ENCODE measurements at places on chromosomes 2 and 18.

DNA sequence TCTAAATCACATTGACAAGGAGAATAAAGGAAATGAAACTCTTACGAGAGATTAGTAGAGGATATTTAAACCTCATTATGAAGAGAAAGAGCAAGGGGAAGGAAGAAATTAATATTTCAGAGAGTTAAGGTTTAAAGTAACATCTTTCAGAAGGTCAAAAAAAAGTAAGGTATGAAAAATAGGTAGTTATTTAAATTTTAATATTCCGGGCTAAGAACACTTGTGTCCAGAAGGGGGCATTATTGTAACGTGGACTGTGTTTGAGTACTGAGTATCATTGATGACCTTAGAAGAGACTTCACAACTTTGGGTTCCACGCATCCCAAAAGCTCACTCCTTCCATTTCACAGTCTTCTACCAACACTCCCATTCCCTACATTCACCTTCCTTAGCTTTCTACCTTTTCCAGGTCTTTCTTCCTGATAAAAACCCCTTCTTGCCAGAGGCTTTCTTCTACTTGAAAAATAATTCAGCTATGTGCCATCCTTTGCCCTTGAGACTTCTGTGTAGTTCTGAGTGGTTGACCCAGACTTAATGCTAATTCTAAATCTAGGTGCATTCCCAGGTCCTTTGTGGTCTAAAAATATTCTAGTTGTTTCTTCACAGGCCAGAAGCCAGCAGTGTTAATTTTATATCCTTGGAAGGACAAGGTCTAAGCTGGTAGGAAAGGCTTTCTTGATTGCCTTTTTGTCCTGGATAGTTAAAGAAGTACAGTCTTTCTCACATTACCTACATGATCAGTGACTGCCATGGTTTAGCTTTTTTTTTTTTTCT lies 16.5 kb downstream of the DYNC1I2 start:
- no peak for DNase-seq

DNA sequence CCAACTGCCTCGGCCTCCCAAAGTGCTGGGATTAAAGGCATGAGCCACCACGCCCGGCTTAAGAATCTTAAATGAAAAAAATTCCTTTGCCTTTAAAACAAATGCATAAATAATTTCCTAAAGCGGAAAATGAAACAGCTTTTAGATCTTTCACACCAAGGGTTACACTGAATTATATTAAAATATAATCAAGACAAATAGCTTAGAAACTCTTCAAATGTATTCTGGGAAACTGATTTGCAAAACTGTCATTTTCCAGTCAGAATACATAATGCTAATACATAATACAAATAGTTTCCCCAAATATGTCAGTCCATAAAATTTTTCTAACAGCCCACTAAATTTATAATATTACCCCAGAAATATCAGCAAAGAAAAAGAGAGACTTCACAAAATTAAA lies 68.3 kb upstream of the PGAP1 start:
- DNase-seq: no peak

DNA sequence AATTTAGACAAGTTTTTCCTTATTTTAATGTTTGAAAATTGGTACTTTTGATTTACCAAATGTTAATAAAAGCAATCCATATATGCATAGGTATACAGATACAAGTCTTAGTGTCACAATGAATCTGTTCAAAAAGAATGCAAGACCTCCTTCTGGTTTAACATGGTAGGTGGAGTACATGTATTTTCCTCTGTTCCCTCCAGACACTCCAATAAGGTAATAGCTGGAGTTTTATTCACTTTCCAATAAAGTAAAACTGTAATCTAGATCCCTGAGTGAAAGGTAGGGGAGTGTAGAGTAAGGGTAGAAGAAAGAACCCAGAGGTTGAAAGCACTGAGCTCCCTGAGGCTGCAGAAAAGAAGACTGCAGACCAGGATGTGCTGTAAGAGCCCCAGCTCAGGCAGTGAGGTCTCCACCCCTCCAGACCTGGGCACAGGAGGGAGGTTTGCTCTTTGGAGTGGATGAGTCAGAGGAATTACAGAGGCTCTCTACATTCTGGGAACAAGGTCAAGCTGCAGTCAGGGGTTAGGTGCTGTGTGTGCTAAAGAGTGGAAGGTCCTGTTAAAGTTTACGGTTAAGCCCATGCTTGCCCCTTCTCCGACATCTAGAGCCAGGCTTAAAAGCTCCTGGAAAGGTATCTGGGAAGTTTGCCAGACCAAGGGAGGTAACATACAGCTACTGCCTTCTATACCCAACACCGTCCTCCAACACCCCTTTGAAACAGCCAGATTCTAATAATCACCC lies 27.6 kb upstream of the STAT1 start:
- no peak for DNase-seq

DNA sequence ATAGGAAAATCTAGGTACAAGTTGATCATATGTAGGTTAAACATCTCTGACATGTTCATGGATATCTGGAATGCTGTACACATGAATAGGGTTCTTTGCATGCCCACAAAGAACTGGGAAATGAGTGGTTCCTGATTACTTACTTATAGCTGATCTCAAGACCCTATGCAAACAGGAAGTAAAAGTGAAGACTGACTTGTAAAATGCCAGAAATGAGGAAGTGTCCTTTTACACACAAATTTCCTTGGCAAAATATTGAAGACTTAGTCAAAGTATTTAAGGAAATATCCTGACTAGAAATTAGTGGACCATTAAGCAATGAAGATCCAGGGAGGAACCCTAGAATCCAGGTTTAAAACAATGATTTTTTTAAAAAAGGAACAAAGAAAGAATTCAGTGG lies 203.7 kb upstream of the DLGAP1 start:
- no peak for DNase-seq

DNA sequence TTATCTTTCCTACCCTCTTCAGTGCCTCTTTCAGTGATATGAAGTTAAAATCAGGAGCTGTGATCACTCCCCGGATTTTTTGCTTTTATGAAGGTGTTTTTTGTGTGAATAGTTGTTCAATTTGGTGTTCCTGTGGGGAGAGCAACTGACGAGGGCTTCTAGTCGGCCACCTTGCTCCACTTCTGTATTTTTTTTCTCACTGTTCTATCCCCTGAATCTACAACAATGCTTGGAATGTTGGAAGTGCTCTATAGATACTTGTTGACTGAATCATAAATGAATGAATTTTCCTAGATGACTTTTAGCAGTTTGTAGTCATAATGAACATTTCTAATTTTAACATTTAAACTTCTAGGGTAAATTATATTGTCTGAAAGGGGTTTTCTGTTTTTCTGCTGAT lies 247.3 kb downstream of the ZNF385B start:
- DNase-seq: no peak

DNA sequence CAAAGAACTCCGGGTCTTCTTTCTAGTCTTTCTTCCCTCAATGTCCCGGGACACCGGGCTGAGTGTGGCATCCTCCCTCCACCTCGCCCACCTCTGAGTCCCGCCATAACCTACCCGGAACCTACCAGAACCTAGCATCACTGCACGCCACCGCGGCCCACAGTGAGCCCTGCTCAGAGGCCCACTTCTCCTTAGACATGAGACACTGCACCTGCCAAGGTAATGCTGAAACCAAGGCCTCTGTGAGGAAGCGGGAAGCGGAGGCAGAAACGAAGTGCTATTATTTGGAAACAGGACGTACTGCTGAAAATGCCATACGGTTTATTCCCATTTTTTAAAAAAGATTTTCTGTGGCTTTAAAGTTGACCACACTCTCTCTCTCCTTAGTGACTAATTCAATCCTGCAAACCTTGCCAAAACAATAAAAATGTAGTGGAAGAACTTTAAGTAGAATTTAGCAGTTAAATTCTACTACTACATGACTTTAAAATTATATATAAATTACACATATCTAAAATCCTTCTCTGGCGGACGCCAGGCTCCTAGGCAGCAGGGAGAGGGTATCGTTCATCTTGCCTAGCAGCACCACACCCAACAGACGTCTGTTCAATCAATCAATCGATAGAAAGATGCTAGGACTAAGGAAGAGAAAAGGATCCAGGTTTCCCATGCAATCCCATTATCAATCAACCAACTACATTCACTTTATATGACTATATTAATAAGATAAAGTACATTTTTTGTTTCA lies 82.0 kb downstream of the ZNF516 start:
- DNase-seq: no peak

GRCh38 chr2:209726311-209726710 lies 45.3 kb upstream of the UNC80 start:
- no peak for DNase-seq

GRCh38 chr2:165056564-165056963 lies 101.2 kb upstream of the SLC38A11 start:
- DNase-seq: no peak

- no peak for DNase-seq
Observed at GRCh38 chr2:144683966-144684365, 164.0 kb upstream of the ZEB2 start.
